Hindlimb muscle (tissue), 1 donor: ENCODE measurements at places on chromosomes 5 and 9.

GRCh38 chr5:135985951-135986350, 31.2 kb upstream of the LECT2 start:
- no peak for DNase-seq

DNA sequence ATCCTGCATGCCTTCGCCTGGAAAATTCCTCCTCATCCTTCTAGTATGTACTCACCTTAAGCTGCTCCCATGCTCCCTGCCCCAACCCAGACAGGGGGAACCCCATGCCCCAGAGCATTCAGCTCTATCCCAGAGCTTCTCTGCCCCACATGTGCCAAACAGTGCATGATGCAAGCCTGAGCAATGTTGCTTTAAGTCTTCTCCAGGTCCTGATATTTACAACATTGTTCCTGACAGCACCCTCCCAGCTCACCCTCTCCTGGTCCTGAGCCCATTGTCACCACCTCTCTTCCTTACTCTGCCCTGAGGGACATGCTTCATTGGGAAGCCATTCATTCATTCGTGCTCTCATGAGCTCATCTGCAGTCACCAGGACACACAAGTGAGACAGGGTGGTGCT, 23.4 kb upstream of the BARX1 start:
- no peak for DNase-seq

DNA sequence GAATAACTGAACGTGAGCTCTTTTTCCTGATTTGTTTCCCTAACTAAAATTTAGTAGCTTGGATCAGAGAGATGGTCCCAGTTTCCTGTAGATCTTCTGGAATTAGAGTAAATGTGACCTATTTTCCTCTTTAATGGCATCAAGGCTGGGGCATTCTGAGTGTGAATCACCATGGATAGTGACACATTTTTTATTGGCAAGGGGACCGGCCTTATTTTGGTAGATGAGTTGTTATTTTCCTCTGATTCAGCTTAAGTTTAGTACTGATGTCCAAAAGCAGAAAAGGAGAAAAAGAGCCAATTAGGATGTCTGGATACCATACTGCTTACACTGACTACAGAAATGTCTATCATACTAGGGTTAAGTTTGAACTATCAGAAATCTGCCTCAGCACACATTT, 68.1 kb downstream of the RNF38 start:
- DNase-seq, result no peak

GRCh38 chr5:177402271-177403043, 2.0 kb upstream of the PFN3 start:
- DNase-seq, result no peak

GRCh38 chr5:157669701-157670097, 1.6 kb upstream of the C5orf52 start:
- DNase-seq, result no peak

DNA sequence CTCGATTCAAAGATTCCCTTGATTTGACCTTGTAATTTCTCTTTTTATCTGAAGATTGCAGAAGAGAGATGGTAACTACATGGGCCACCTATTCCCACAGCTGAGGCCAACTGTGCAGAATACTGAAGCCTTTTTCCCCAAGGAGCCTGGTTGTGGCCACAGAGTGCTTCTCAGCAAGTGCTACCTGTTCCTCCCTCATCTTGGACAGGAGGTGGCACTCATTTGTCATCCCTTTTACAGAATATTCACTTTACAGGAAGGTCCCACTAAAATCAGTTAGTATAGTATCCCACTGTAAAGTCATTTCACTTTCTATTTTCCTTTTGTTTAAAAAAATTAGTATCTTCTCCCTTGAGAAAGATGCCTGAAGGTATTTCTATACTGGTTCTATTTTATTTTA, 346.4 kb downstream of the ARL15 start:
- DNase-seq, result no peak
